D721Med (cell line): ENCODE measurements at places on chromosomes 16 and 17.

- DNase-seq, result no peak
Measured at GRCh38 chr17:82690786-82691489, 7.6 kb downstream of the RAB40B start.

DNA sequence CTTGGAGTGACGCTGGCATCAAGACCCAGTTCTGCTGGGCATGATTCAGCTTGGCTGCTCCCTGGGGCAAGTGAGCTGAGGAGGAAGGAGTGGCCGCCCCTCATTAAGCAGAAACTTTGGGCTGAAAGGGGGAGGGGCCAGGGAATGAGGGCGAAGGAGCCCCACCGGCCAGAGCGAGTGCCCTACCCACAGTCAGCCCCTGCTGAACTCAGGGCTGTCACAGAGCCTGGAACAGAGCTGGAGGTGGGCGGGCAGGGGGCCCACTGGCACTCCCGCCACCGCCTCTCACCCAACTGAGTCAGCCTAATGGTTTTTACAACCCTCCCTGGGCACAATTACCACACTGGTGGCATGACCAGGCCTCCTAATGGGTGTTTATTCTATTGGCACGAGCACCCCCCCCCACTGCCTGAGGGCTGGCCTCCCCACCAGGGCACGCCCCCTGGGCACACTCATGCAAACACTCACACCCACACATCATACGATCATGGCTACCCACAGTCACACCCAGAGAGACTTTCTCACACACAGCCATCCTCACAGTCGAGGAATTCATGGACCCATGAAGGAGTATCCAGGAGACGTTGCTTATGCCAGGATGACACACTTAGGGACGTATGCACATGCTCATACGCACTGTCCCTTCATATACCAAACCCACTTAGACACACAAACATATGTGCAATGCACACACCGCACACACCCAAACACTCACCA is 19.2 kb downstream of the UNC119 start:
- no peak for DNase-seq

DNA sequence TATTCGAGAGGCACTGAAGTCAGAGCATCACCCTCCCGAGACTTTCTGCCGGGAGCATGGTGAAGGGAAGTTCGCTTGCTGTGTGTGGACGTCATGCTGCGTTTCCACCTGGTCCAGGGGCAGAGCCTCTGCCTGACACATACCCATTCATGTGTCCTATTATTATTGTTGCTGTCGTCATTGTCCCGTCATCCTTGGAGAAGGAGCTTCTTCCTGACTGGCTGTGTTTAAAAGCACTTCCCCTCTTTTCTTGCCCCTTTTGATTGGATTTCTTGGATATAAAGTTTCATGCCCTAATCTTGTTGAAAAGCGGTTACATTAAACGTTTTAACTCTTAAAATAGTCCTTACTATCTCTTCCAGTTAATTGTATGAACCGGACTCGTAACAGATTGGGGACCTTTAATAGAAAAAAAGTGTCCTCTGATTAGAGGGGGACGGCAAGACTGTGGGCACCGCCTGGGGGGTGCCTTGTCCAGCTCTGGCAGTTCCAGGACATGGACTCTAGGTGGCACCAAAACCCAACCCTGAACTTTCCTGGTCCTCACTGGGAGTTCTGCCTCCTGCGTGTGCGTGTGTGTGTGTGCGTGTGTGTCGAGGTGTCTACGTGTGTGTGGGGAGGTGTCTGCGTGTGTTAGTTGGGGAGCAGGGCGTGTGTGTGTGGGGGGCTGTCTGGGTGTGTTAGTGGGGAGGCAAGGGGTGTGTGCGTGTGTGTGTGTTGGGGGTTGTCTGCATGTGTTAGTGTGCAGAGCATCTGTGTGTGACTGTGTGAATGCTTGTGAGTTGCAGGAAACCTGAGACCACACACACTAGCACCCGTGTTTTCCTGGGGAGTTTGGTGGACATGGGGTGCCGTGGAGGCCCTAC is 133.3 kb upstream of the CIBAR2 start:
- DNase-seq, result no peak

DNA sequence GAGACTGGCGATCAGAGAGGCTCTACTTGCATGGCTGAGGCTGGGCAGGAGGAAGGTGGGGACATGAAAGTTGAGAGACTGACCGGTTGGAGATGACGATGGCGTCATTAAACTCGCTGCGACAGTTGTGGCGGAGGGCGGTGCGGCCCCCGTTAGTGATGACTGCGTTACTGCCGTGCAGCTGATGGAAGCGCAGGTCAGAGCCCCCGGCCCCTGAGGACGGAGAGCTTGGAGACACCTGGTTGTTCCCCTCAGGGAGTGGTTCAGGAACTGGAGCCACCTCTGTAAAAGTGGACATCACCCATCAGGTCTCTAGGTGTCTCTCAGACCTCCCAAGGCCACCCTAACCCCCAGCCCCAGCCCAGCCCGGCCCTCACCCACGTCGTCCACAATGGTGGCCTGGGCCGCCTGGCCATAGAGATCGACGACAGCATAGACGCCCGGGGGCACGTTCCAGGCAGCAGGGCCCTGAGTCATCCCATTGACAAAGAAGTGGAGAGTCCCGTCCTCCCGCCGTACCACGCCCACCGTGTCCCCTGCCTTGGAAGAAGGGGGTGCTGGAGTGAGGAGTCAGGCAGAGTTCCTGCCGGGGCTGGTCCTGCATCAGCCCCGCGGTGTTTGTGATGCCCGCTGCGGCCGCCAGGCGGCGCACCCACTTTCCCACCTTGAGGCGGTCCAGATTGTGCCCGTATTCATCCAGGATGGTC is 5.3 kb downstream of the NEURL4 start:
- peak; percentile 94 for DNase-seq

DNA sequence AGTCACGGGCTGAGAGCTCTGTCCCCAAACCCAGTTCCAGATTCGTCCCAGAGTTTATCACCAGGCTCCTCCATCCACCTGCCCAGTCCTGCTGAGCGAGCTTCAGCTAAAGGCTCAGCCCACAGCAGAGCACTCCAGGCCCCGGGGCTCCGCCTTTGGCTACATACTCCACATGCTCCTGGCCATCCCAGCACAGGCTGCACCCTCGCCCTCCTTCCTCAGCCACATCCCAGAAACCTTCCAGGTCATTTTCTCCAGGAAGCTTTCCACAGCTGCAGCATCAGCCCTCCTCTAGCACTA is 4.7 kb upstream of the CD2BP2 start:
- no peak for DNase-seq

- DNase-seq, result no peak
Measured at GRCh38 chr16:80990577-80990976, 16.1 kb downstream of the CMC2 start.
